CD4-positive, alpha-beta T cell treated with Interleukin-10 for 1 hour (primary cell): ENCODE measurements at places on chromosomes 3 and 15.

- DNase-seq = no peak
Observed at GRCh38 chr15:35305946-35306345, 220.9 kb upstream of the NANOGP8 start.

- no peak for DNase-seq
Observed at GRCh38 chr3:177590826-177591225, 393.5 kb upstream of the TBL1XR1 start.

GRCh38 chr3:179189759-179190158 lies 41.6 kb downstream of the PIK3CA start:
- no peak for DNase-seq

DNA sequence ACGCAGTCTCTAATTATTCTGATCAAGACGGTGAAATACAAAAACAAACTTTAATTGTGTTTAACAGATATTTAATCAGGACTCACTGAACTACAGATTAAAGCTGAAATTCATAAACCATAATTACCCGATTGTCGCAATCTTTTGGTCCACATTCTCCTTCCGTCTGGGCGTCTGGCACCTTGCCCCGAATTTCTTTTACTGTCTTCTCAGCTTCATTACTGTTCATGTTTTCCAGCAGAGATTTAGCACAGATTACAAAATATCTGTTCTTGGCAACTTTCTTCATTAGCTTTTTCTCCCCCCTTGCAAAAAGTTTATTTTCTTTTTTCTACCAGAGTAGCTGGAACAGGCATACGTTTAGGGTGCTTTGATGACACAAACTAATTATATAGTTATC lies 271.4 kb downstream of the TIGIT start:
- no peak for DNase-seq

GRCh38 chr3:154625756-154626155 lies 195.8 kb upstream of the GPR149 start:
- DNase-seq = no peak

GRCh38 chr15:96538491-96538890 lies 208.0 kb downstream of the NR2F2 start:
- DNase-seq = no peak
